ENCODE measurements at places on chromosomes 7 and 10.

GRCh38 chr7:45259966-45260646, 102.5 kb downstream of the RAMP3 start:
- peak; percentile 25 for DNase-seq

GRCh38 chr10:79034271-79034876, 34.4 kb upstream of the ZMIZ1 start:
- DNase-seq: no peak

DNA sequence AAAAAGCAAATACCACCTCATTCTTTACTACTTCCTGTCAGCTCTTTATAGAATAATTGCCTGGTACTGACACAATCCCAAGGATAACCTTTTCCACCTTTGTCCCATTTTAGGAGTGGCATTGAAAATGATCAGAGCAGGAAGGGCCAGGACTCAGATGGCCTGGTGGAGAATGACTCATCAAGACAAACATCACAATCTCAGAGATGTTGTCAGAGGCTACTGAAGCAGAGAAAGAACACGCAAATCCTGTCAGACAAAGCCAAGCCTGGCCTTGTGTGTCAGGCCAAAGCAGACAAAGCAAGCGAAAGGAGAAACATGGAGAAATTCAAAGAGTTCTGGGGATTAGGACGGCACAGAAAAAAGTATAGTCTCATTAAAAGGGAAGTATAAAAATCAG, 40.9 kb downstream of the NSUN6 start:
- peak; percentile 90 for DNase-seq

DNA sequence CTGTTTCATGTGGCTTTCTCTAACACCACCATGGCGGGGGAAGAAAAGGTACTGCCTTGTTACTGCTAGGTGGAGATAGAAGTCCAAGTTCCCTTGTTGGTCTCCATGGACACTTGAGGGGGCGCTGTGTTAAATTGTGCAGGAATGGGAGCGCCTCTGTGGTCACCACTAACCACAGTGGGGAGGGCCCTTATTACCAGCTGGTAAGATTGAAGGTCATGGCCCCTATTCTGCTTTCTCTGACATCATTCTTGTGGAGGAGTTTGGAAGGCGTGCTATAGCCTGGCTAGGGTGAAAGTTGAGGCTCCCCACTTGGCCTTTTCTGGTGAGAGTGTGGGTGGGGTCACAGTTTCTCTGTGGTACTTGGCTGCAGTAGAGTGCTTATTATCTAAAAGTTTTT, 14.9 kb upstream of the MXI1 start:
- peak; percentile 38 for DNase-seq

DNA sequence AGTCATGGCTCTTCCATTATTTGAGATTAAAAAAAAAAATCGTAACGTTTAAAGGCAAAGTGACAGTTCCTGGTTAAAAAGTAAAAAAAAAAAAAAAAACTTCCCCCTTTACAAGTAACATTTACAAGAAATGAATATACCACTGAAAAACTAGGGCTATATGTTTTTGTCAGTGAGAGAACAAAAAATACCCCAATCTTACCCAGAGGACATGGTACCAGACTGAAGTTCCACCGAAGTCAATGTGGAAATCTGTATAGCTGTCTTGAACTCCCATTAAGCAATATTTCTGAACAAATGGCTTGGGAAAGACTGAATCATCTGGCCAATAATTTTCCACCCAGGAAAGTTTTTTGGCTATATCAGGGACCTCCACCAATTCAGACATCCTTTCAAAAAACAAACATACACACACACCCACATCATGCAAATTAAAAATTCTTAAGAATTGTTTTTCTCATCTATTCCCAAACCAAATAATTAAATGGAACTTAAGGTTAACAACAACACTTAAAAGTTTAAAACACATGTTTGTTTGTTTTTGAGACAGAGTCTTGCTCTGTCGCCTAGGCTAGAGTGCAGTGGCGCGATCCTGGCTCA, 50.2 kb downstream of the KDM7A start:
- DNase-seq: peak; percentile 6

DNA sequence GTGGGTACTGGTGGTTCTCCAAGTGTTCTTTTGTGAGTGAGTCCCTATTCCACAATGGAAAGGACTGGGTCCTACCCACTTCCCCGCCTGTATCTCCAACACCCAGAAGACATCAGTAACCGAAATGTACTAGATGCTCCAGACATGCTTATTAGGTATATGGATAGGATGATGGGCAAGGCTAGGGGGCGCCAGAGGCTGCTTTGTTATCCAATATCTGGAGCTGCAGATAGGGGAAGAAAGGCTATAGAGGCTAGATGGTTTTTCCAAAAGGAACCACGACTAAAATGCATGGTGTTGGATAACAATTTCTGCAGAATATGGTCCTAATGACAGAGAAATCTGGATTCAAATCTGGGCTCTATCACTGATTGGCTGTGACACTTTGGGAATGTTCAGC, 56.2 kb upstream of the TM9SF3 start:
- peak; percentile 18 for DNase-seq

GRCh38 chr7:133781486-133782090, 345.6 kb upstream of the LRGUK start:
- no peak for DNase-seq

DNA sequence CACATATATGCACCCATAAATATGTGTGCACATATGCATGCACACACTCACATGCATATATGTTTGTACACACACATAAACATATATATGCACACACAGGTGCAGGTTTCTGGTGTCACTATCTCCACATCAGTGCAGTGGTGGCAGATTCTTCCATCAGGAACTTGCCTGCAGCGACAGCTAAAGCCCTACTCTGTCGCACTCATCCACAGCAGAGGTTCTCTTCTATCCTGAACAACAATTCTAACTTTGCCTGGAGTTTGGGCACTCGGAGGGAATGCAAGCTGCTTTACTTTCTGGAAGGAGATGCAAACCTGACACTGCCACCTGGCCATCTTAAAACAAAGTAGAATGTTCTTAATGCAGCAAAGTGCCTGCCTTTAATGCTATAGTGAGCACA, 745.8 kb downstream of the GRID1 start:
- no peak for DNase-seq

DNA sequence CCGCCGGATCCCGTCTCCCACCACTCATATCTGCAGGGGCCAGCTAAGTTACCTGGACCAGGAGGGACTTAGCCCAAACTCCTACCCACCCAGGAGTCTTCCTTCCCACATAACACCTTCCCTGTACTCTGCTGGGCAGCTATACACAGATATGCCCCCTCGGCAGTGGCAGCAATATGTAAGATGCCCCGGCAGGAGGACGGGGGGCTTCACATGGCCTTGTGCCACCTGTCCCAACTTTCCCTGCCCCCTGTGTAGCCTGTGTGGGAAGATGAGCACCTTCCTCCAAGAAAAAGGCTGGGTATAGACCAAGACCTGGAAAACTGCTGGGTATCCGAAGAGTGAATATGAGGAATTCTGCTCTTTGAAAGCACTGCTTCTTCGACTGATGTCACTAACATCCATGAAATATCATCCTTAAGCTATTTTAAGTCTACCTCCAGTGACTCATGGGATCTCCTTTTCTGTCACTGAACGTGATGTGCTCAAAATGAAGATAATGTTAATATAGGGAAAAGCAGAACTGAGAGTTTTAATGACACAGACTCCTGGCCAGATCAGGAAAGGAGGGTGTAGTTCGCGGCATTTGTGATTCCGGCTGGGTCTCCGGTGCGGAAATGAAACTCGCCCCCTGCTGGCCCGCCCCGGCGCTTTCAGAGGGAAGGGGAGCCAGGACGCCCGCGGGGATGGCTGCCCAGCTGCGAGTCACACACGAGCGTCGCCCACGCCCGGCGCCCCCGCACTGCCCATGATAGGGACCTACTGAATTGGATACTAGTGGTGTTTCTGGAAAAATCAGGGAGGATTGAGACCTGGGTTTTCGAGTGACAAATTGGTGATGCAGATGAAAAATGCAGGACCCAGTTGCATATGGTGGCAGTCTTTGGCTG, 256.9 kb upstream of the NFE2L3 start:
- DNase-seq: peak; percentile 21

DNA sequence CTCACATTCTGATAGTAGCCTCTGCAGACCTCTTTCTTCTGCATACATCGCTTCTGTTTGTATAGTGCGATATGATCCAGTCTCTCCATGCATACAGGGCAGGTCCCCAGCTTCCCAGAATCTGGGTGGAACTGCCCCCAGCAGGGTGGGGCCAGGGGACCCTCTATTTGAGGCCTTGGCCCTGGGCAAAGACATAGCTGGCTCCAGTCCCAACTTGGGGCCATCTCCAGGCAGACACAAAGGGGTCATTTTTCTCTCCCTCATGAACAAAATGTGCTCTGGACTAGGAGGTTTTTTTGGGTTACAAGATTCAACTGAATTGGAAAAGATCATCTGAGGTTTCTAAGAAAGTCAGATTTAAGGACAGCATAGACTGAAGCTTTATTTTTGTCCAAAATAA, 21.1 kb upstream of the HSPA12A start:
- DNase-seq: no peak

- no peak for DNase-seq
Measured at GRCh38 chr7:21371360-21371759, 56.5 kb upstream of the SP4 start.

DNA sequence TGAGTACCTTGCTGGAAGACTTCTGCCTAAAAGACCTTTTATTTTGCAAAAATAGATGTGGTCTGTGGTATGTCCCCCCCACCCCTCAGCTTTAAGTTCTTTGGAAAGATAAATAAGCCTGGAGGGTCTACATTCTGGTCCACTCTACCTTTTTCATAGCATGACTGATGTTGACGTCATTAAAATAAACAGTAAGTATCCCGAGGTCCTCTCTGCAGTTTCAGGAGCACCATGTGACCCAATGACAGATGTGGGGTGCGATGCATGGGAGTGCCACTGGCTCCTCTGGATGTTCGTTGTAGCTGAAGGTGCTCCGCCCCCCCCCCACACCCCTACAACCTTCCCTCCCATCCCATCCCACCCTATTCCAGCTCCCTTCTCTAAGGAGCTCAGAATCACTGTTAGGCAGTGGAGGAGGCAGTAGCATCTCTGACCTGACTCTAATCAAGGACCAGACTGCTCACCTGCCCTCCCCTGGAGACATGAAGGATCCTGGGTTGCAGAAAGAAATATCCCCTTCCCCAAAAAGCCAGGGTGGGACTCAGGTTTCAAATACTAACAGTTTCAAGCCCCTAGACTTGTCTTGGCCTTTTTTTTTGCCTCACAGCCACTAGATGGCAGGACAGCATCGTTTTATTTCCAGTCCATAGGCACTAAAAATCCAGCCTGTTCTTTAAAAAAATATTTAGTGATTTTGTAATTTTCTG, 25.1 kb downstream of the CASP7 start:
- peak; percentile 57 for DNase-seq

GRCh38 chr7:36527549-36527913, 137.9 kb downstream of the ANLN start:
- DNase-seq: no peak

GRCh38 chr10:33416209-33416608, 81.7 kb upstream of the NRP1 start:
- DNase-seq: no peak

GRCh38 chr10:114172216-114172615, 1.8 kb downstream of the CCDC186 start:
- DNase-seq: peak; percentile 32

- peak; percentile 94 for DNase-seq
Measured at GRCh38 chr7:28986765-28987110, 28.6 kb upstream of the TRIL start.

DNA sequence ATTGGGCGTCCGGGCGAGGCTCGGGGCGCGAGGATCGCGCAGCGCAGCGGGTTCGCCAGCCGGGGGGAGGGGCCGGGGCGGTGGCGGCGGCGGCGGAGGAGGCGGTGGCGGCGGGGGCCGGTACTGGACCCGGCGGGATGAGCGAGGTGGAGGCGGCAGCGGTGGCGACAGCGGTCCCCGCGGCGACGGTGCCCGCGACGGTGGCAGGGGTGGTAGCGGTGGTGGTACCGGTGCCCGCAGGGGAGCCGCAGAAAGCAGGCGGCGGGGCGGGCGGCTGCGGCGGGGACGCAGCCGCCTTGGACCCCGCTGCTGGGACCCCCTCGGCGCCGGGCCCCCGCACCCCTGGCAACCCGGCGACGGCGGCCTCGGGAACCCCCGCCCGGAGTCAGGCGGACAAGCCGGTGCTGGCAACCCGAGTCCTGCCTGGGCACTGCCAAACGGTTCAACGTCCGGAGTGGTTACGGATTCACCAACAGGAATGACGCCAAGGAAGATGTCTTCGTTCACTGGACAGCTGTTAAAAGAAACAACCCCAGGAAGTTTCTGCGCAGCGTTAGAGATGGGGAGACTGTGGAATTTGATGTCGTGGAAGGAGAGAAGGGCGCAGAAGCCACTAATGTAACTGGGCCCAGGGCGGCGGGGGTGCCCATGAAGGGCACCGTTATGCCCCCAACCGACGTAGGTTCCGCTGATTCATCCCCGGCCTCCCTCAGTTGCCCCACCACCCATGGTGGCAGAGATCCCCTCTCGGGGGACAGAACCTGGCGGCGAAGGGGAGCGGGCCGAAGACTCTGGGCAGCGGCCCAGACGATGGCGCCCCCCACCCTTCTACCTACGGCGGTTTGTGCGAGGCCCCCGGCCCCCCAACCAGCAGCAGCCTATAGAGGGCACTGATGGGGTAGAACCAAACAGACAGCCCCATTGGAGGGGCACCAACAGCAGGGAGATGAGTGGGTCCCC, 100.3 kb upstream of the CPXM2 start:
- no peak for DNase-seq

- peak; percentile 69 for DNase-seq
Measured at GRCh38 chr7:2209146-2209960, 23.4 kb downstream of the MAD1L1 start.

GRCh38 chr7:155808549-155809331, 3.5 kb downstream of the SHH start:
- DNase-seq: no peak

DNA sequence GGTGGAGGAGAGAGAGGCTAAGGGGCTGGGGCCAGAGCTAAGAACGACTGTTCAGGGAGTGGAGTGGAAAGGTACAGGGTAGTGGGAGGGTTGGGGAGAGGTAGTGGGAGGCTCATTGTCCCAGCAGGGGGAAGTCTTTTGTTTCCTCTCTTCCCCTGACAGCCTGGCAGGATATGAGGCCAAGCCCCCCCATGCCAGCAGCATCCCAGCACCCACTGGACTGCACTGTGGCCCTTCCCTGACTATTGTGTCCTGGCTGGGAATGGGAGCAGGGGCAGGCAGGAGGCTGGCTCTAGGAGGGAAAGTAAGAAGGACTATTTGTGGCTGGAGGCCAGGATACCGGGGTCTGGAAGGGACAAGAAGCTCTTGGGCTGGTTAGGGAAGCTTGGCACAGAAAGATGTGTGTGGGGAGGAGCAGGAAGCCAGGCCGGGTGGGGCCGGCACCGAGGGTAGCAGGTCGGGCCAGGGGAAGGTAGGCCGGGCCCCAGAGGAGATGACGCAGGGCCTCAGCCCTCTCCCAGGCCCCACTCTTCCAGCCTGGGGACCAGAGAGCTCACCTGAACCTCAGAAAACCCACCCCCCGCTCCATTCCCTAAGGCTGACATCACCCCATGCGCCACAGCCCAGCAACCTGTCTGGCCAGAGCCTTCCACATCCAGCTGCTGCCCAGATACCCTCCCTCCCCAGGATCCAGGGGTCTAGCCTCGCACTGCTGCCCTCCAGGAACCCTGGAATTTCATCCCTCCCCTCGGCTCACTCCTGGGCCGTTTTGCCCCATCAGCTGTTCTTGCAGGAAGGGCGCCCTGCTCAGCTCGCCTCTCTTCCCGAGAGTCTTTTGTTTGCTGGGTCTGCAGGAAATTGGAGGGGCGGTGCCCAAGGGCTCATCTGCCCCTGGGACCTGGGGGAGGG, 8.8 kb upstream of the EPHB4 start:
- DNase-seq: no peak

Data from fibroblast of mammary gland (primary cell).